ENCODE measurements at places on chromosomes 4 and X.

DNA sequence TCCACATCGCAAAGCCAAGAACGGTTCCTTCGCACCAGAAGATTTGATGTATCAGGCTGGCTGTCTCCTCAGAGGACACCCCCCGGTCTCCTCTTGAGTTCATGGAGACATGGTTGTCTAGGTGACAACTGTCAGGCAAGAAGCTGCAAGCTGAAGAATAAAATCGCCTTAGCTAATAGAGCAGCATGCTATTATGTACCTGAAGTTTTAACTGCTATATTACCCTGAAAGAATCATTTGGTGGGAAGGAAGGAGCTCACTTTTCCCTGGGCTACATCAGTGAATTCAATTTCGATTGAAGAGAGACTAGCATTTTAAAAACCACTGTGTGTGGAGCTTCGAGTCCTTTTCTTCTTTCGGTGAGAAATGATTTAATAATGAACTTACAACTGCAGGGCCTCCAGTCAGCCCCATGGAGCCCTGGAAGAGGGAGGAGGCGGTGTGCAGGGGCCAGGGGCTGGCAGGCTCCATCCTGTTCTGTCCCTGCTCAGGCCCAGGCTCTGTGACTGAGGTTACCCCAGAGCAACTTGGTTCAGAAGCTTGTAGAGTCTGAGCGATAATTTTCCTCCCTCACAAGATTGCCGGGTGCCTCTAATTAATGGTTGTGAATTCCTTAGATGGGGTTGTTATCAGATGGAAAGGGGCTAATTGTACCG, 191.3 kb downstream of the MID1IP1 start:
- no peak for DNase-seq

GRCh38 chrX:129632443-129632842, 22.3 kb downstream of the APLN start:
- DNase-seq = no peak

- DNase-seq = no peak
These were observed 38.0 kb downstream of the GPM6B start for GRCh38 chrX:13778916-13779315.

DNA sequence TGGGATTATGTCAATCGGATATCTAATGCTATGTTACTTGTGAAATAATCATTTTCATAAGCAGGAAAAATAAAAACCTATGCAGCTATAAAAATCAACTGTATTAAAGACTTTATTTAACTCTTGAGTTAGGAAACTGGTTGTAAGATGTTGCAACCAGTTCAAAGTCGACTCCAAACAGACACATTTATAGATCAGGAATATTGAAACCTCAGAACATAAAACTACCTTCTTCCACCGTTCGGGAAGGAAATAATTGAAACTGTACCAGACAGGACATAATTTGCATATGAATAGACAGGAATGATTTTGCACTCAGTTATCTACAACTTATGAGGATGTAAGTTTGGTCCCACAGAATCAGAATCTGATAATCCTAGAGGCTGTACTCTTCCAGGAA, 181.8 kb upstream of the STS start:
- no peak for DNase-seq

DNA sequence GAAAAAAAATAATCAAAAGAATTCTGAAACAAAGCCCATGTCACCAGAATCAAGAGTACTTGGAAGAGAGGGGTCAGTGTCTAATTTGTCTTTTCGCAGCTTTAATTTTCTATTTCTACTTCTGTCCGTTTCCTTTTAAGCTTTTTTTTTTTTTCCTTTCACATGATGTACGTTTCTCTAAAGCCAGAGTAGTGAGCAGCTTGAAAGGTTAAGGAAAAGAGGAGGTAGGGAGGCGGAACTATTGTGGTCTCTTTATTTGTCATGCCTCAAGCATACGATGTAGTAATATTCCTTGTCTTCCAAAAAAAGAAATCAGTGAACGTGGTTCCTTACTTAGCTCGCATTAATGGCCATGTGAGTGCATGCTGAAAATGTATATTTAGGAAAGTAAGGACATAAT, 311.5 kb downstream of the TENM3 start:
- no peak for DNase-seq

All from stimulated activated CD8-positive, alpha-beta memory T cell treated with anti-CD3 and anti-CD28 coated beads, Interleukin-7, amount 100 ng/mL, for 1 hour (primary cell).